Cerebellar nuclear complex (tissue), 1 donor: ENCODE measurements at places on chromosomes 13 and 19.

DNA sequence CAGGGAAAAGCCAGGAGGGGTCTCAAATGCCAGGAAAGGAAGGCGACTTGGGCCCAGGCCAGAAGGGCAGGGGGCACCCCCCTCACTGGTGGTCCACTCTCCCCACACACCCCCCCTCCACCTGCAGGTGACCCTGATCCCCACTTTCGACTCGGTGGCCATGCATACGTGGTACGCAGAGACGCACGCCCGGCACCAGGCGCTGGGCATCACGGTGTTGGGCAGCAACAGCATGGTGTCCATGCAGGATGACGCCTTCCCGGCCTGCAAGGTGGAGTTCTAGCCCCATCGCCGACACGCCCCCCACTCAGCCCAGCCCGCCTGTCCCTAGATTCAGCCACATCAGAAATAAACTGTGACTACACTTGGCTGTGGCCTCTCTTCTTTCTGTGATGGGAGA, 14.9 kb downstream of the MAP1S start:
- no peak for DNase-seq

DNA sequence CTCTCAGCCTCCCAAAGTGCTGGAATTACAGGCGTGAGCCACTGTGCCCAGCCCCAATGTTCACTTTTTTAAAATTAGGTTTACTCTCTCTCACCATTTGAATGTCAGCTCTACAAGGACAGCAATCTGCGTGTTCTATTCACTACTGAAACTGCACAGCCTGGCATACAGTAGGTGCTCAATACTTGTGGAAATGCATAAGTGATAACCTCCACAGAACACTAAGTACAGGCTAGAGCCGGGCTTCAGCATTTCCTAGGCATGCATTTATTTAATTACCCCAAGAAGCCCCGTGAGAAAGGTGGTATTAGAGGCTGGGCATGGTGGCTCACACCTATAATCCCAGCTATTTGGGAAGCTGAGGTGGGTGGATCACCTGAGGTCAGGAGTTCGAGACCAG, 33.1 kb upstream of the TNFAIP8L1 start:
- DNase-seq: no peak

GRCh38 chr13:111338841-111339240, 18.4 kb downstream of the TEX29 start:
- DNase-seq: no peak

- no peak for DNase-seq
Measured at GRCh38 chr13:43838909-43839308, 40.6 kb downstream of the CCDC122 start.

DNA sequence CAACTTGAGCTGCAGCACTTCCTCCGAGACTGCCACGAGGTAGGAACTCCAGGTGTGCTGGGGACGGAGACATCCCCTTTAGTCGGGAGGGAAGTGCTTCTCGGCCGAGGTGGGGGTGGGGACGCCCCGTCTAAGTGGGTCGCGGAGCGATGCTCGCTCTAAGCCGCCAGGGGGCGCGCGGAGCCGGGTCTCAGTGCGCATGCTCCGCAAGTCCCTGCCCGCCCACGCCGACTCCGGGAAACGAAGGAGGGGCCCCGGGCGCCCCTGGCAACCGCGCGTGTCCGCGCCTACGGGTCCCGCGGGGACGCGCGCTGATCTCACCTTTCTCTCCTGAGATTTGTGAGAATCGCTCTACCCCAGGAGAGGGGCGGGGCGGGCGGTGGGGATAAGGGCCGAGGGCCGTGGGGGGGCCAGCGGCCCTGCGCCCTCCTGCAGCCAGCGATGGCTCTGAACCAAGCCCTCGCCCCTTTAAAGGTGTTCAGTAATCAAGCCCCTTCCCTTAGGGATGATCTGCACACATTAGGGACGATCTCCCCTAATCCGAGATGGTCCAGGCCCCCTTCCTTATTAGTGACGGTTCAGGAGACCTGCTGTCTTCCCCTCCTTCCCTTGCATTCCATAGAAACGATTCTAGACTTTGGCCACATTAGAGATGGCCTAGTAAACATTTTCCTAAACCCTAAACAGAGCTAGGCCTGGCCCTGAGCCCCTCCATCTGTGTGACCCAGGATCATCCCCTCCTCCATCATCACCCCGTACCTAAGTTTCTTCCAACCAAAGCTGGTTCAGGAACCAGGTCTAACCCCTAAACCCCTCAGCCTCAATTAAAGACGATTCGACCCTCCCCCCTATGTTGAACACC, 47.3 kb upstream of the SHKBP1 start:
- no peak for DNase-seq

DNA sequence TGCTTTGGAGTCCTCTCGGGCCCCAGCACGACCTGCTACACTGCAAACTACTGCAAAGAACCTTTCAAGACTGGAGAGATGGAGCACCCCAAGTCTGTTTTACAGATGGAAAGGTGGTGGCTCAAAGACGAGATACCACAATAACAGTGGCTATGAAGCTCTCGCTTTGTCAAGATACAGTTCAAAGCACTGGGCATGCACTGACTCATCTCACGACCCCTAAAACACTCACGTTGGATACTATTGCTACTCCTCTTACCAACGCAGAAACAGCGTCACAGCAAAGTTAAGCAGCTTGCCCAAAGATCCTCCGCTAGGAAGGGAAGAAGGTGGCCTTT, 24.0 kb upstream of the LAIR1 start:
- no peak for DNase-seq

- no peak for DNase-seq
Measured at GRCh38 chr13:85654227-85654626, 145.0 kb downstream of the SLITRK6 start.

- no peak for DNase-seq
Measured at GRCh38 chr19:44684892-44685863, 13.8 kb upstream of the CEACAM16 start.

DNA sequence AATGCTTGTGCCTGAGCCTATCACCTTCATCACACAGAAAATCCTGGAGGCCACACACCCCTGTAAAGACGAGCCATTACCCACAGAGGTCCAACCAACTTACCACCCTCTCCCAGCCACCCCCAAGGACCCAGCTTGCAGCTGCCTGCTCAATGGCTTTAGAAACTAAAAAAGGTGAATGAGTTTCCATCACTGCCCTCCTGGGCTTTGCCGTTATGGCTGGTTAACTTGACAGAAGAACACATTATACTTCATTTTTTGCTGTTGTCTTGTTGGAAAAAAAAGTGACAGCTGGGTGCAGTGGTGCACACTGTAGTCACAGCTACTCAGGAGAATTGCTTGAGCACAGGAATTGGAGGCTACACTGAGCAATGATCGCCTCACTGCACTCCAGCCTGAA, 17.4 kb upstream of the FEM1A start:
- no peak for DNase-seq

GRCh38 chr13:107329991-107330390, 762.1 kb upstream of the ARGLU1 start:
- no peak for DNase-seq

- no peak for DNase-seq
Measured at GRCh38 chr19:47313754-47314295, 4.2 kb downstream of the C5AR1 start.

GRCh38 chr13:113142876-113143275, 15.6 kb upstream of the PROZ start:
- no peak for DNase-seq

DNA sequence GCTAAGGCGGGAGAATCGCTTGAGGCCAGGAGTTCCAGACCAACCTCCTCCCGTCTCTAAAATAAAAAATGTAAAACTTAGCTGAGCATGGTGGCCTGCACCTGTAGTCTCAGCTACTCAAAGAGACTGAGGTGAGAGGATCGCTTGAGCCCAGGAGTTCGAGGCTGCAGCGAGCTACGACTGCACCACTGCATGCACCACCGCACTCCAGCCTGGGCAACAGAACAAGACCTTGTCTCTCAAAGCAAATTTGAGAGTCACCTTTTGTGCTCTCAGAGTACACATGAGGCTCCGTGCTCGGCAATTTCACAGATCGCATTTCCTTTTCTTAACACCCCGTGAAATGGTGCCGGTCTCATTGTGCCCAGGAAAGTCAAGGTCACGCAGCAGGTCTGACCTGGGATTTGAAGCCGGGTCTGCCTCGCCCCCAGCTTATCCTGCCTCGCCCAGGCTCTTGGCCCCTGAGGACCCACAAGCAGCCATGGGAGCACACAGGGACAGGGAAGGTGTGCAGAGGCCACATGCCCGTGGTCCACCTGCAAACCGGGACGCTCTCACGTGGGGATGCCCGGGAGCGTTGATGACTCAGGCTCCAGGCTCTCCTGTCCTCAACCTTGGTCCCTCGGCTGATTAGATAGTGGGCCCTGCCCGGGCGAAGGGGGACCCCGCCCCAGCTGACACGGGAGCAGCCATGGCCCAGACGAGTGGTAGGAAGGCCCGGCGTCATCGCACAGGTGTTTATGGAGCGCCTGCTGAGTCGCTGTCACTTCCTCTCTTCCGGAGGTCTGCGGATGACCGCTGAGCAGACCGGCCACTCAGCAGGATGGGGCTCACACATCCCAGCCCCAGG, 1.1 kb upstream of the SMIM24 start:
- DNase-seq: no peak
